ENCODE measurements at places on chromosomes 11 and 22. TPM values are rescaled to one million over a fixed set of nuclear protein-coding genes. Genes with fewer than 3 reads are reported as not detected.

The DDTL gene
- total RNA-seq = not detected

The OR52N5 gene
- not detected for total RNA-seq

The POLA2 gene
- 4.1 TPM for total RNA-seq

DNA sequence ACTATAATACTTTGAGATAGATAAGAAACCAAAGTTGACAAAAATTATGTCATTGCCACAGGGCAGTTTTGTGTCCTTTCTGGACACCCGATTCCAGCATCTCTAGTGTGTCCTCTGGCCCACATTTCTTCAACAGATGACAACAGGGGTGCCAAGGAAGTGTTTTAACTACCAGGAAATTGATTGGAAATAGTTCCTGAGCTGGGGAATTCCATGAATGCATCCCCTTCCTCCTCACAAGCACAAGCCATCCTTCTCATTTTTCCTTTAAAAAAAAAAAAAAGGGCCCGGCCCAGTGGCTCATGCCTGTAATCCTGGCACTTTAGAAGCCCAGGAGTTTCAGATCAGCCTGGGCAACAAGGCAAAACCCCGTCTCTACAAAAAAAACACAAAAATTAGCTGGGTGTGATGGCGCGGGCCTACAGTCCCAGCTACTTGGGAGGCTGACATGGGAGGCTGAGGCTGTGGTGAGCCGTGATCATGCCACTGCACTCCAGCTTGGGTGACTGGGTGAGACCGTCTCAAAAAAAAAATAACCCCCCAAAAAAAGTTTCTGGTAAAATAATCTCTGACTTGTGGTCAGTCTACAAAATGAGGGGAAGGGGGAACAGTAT, 797 bp upstream of the B3GAT3 start:
- no peak for DNase-seq

DNA sequence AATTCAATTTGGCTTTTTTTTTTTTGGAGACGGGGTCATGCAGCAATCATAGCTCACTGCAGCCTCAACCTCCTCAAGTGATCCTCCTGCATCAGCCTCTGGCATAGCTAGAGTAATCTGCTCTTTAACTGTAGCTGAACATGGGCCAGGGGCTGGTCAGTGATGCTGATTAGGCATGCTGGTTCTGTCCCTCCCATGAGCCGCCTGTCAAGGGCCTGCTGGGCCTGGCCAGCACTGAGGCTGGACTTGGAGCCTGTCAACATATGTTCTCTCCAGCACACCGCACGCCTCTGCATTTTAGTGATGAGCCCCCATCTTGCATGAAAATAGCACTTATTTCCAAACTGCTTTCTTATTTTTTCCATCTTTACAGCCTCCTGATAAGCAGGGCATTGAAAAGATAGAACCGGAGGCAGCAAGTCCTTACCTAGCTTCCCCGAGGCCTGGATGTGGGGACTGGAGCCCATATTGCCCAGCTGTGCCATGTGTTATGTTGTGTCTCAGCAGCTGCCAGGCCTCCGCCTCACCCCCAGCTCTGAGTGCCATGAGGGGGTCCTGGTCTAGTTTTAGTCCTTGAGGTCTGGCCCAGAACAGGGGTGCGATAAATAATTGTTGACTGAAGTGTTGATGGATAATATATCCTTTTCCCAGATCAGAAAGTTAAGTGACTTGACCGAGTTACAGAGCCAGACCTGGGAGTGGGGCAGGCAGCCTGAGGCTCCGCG, 80.0 kb downstream of the CTTN start:
- no peak for DNase-seq

The MPPED2 gene
- 15.1 TPM for total RNA-seq

The POU2AF2 gene
- not detected for total RNA-seq

- no peak for DNase-seq
Measured at GRCh38 chr11:34909955-34910354, 6.2 kb downstream of the APIP start.

The TRIM51 gene
- not detected for total RNA-seq

The TNNT3 gene
- 12.5 TPM for total RNA-seq

The SCN3B gene
- total RNA-seq = 1.1 TPM

The DGCR2 gene
- 49.4 TPM for total RNA-seq

DNA sequence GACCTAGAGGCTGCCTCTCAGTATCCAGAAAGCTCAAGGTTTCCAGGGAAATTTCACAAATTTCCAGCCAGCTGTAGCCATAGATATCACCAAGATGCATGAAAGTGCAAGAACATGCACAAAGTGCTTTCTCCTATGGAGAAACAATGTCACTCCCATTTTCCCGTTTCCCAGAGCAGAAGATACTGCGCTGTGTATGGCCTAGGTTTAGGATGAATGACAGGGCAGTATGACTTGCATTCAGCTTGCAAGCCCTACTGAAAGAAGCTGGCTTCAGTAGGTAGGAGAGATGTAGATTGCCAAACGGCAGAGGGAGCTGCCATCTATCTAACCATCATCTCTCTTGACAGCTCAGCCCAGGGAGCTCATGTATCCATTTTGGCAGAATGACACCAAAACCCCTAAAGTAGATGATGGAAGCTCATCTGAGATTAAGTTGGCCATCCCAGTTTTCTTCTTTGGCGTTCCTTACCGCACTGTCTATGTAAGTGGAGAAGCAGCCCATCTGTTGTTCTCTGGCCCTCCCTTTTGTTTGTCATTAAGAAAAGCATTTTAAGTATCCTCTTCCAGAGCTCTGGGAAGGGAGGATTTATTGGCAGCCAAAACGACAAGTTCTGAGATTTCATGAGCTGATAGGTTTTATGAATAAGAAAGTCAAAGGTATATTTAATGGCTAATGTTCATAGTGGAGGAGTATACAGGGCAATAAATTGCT, 4.6 kb downstream of the TECTA start:
- DNase-seq = no peak

The EXPH5 gene
- total RNA-seq = 1.1 TPM

DNA sequence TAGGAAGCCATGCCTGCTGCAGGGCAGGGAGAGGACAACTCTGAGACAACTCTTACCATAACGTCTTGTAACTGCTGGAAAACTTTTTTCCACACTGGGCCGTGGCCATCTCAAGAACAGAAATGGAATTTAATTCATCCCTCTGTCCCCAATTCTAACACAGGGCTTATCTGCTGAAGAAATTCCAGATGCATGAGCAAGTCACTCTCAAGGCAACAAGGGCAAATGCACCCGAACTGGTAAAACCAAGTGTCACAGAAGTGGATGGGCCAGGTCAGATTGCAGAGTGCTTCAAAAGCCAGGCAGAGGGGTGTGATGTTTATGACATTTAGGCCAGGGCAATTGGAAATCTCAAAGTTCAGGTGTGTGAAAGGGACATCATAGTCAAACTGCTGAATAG, 7.4 kb downstream of the SMPD1 start:
- DNase-seq = no peak

DNA sequence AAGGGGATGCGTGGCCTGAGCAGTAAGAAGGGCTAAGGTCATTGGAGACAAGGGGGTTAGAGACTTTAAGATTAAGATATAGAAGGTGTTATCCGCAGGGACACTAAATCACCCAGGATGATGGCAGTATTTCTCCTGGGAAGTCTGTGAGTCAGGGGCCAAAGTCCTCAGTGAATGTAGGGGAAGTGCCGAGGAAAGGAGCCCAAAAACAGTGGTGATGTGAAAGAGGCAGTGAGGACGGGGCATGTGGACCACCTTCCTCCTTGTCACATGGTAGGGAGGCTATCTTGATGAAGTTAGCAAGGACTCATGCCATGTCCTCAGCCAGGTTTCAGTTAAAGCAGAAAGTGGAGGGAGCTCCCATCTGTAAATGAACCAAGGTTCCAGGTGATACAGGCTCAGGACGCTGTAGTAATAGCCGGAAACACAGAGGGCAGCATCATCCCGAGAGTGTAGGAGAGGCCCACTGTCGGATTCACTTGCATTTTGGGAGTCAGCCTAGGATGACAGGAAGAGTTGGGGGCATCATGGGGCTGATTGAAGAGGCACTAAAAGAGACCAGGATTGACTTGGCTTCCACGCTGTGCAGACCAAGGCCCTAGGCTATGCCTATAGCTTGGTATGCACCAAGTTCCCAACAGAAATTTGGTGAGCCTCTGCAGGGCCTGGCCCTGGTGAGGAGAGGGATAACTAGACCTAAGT, 33.5 kb downstream of the WEE1 start:
- DNase-seq = no peak

DNA sequence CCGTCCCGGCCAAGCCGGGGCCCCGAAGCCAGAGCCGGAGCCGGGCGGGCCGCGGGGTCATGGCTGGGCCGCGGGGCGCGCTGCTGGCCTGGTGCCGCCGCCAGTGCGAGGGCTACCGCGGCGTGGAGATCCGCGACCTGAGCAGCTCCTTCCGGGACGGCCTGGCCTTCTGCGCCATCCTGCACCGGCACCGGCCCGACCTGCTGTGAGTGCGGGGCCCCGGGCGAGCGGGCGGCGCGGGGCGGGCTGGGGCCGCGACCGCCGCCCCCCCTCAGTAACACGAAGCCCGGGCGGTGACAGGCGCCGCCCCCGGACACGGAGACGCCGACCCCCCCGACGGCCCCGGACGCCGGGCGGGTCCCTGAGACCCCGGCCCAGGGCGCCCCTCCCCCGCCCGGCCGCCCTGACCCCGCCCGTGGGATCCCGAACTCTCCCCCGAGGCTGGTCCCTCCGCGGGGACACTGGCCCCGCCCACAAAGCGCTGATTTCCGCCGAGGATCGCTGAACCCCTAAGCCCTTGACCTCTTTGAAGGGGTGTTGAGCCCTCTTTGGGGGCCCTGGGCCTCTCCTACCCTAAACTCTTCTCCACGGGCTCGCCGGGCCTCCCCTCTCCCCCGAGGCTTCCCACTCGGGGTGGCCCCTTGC, 389 bp downstream of the MICALL1 start:
- no peak for DNase-seq

DNA sequence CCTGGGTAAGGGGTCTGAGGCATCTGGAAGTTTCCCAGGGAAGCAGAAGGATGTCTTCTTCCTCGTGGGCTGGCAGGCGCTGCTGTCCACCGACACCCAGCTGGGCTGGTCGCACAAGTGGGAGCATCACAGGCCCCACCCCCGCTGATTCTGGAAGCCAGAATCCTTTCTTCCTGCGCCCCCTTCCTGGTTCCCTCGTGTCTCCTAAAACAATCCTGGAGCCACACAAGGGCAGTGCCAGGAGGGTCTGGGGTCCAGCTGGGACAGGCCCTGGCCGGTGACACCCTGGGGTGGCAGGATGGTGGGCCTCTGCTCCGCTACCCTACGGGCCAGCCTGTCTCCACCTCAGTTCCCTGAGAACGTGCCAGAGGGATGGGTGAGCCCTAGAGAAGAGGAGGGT, 4.2 kb downstream of the LSP1 start:
- no peak for DNase-seq

The TRPC6 gene
- total RNA-seq = 0.14 TPM

DNA sequence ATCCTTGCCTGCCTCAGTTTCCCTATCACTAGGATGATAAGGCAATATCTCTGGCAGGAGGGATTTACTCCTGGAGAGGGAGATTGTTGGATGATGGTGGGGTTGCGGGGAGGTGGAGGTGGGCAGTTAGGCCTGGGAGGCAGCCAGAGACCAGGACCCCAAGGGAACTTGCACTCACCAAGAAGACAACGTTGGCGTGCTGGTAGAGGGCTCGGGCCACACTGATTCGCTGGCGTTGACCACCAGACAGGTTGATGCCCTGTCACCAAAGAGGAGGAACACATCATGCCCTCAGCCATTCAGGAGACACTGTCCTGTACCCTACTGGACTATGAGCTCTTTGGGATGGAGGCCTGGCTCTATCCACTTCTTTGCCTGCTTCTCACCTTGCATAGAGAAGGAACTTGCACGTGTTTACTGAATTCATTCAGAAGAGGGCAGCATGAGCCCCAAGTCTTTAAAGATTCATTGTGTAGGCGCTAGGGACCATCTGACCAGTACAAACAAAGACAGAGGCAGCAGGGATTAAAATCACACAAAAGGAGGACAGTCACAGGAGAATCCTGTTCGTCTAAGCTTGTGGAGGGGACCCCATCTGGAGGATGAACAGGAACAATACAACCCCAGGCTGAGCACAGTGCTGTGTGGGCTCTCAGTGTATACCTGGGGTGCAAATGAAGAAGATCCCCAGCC, 24.2 kb upstream of the KCNJ11 start:
- no peak for DNase-seq

- no peak for DNase-seq
Measured at GRCh38 chr22:49772692-49773091, 55.0 kb downstream of the BRD1 start.

GRCh38 chr11:28767574-28767973, 659.4 kb downstream of the METTL15 start:
- no peak for DNase-seq

DNA sequence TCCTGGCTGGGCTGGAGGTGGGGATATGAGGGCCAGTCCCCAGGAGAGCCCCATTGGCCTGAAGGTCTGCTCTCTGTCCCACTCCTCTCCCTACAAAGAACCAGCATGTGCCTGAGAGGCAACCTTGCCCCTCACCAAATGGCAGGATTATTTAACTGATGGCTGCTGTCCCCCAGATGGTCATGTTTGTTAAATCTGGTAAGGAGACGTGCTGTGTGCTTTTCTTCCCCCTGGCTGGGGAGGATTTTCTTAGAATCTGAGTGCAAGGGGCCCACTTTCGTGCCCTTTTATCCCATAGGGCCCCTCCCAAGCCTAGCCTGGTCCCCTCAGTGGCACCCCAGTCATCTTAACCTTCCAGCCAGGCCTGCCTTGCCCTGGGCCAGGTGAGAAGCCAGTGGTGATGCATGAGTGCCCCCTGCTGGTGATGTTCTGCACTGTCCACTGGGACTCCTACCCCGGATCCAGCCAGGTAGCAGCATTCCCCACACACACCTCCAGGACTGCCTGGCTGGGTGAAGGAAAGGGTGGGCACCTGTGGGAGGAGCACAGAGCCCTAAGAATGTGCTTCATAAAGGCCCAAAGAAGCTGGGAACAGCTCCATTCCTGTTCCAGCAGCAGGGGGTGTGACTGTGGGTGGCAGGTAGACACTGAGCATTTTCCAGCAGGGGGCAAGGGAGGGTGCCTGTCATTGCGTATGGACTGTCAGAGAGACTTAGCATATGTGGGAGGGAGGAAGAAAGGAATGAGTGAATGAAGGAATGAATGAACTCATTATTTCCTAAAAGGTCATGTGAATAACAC, 28.9 kb downstream of the MFNG start:
- DNase-seq = peak; percentile 61

DNA sequence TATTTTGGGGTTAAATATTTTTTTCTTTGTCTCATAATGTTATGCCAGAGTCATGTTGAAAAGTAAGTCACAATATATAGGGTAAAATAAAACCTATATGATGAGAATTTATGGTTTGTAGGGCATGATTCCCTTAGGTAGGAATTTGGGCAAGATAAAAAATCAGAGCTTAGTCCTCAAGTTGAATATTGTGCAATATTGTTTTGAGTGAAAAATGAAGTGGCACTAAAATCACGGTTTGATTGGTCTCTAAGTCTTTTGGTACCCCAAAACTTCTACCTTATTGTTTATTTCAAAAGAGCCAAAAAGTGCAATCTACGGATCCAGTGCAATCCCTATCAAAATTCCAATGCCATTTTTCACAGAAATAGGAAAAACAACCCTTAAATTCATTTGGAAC, 1.6 kb upstream of the MRPL16 start:
- no peak for DNase-seq

GRCh38 chr11:92104349-92104748, 120.3 kb upstream of the FAT3 start:
- DNase-seq = no peak

The C1QTNF4 gene
- total RNA-seq = 0.42 TPM

The CCDC15 gene
- 0.32 TPM for total RNA-seq

- no peak for DNase-seq
Measured at GRCh38 chr22:29621761-29622526, 18.5 kb downstream of the NF2 start.

The OTOG gene
- not detected for total RNA-seq
